Cortex of kidney (tissue), 1 donor: ENCODE measurements at places on chromosomes 7 and 10.

DNA sequence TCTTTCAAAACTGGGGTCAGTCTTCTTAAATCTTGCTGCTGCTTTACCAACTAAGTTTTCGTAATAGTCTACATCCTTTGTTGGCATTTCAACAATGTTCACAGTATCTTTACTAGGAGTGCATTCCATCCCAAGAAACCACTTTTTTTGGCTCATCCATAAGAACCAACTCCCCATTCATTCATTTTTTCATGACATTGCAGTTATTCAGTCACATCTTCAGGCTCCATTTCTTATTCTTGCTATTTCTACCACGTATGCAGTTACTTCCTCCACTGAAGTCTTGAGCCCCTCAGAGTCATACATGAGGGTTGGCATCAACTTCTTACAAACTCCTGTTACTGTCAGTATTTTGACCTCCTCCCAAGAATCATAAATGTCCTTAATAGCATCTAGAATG lies 392.3 kb downstream of the DGKB start:
- DNase-seq: no peak

DNA sequence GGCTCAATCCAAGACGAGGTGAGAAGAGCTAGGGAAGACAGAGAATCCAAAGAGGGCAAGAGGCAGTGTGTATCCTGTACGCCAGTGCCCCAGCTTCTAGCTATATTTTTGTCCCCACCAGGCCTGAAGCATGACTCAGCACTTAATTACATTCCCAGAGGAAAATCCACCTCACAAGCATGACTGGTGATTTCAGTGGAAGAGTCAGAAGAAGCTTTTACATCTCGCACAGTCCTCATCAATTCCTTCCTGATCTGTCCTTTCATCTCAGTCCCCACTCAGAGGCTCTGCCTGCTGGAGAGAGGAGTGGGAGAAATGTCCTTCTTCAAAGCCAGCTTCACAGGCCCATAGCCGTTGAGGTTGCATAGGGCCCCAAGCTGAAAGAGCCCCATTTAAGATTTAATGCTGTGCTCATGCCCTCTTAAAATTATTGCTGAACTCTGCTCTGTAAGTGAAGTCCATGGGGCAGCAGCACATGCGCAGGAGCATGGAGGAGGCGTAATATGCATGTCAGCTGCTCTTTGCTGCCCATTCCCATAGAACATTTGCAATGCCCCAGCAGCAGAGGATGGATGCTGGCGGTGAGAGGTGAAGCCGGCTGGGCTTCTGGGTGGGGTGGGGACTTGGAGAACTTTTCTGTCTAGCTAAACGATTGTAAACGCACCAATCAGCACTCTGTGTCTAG lies 39.0 kb upstream of the AOAH start:
- no peak for DNase-seq

DNA sequence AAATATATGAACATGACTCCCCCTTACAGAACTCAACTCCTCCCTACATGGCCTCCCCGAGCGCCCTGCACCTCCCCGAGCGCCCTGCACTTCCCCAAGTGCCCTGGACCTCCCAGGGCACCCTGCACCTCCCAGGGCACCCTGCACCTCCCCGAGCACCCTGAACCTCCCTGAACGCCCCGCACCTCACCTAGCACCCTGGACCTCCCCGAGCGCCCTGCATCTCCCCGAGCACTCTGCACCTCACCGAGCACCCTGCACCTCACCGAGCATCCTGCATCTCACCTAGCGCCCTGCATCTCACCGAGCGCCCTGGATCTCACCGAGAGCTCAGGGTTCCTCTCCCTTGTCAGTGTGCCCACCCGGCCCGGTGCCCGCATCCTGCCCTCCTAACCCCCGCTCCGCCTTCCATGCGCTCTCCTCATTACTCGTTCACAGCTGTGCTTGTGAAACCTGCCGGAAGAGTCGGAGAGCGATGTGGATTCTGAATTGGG lies 134.3 kb downstream of the ACTR3B start:
- DNase-seq: no peak

DNA sequence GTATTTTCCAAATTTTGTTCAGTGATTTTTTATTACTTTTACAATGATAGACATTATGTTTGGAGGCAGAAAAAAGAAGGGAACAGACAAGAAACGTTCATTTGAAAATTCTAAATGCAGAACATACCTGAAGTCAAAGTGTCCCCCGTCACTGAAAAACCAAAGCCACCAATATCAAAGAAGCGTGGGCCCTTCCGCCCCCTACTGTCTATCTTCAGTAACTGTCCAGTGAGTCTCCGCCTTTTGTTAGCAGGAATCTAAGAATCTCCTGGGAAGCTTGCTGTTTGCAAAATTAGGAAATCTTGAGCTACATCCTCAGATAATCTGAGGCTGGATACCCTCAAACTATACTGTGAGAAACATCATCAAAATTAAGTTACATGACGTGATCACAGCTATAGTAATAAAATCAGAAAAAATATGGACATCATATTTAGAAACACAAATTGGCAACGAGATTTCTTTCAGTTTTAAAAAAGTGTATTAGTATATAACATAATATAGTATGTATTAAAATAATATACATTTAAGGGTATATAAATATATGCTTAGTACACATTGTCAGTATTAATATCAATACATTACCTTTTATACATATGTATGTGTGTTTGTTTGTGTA lies 169.3 kb upstream of the AKR1E2 start:
- DNase-seq: no peak

- no peak for DNase-seq
Observed at GRCh38 chr7:25672496-25672895, 444.2 kb upstream of the NPVF start.

DNA sequence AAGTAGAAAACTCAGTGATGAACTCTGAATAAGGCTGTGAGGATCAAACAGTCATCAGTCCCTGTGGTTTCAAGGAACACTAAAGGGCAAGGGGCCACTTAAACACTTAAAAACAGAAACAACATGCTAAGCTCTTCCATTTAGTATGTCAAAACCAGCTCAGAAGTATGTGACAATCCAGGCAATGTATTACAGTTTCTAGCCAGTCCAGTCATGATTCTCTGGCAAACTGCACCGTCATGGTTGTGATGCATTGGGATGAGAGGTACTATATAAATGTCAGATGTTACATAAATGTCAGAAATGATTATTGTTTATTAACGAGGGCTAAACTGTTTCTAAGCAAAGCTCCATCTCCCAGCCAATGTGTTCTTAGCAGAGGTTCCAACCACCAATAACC lies 4.7 kb upstream of the CREB5 start:
- DNase-seq: no peak

DNA sequence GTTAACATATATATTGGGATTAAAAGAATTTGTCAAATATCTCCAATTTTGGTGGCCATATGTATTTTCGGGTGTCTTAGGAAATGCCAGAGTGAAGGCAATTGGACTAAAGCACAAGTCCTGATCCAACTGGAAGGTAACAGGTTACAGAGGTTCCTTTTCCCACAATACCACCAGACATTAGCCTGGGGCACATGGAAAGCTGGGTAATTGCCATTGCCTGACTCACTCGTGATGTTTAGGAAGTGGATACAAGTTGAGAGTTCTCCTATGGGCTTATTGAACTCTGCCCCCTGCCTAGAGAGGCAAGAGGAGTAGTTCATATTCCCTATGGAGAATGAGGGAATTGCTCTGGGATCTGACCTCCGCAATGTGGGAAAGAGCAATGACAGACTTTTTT lies 5.7 kb downstream of the DNAH11 start:
- no peak for DNase-seq

GRCh38 chr10:122854648-122855047 lies 9.0 kb upstream of the CUZD1 start:
- no peak for DNase-seq

GRCh38 chr10:96857301-96858012 lies 25.4 kb downstream of the LCOR start:
- DNase-seq: no peak

- no peak for DNase-seq
Observed at GRCh38 chr10:74542077-74542476, 284.3 kb upstream of the KAT6B start.

- no peak for DNase-seq
Observed at GRCh38 chr7:98215561-98216495, 4.6 kb downstream of the BHLHA15 start.

DNA sequence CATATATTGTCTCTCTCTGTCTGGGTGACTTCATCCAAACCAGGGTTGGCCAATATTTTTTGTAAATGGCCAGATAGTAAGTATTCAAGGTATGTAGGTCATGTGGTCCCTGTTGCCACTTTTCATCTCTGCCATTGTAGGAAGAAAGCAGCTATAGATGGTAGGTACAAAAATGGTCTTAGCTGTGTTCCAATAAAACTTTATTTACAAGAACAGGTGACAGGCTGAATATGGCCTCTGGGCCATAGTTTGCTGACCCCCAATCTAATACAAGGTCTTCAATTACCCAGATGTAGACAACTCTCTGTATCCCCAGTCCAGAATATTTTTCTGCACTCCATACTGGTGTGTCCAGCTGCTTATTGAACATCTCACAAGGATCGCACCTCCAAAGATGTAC lies 166.2 kb upstream of the FZD8 start:
- DNase-seq: no peak

GRCh38 chr7:27182861-27183681 lies 2.0 kb downstream of the HOXA11 start:
- no peak for DNase-seq
